Mononuclear cell (primary cell): ENCODE measurements at places on chromosomes 5 and 9. TPM values are rescaled to one million over a fixed set of nuclear protein-coding genes. Genes with fewer than 3 reads are reported as not detected.

FAM163B gene
- not detected for total RNA-seq

DNAJC21 gene
- total RNA-seq: 30.4 TPM

ADCY2 gene
- total RNA-seq: under 0.01 TPM

C9orf50 gene
- total RNA-seq: not detected

RLN1 gene
- 0.31 TPM for total RNA-seq
